ENCODE measurements at places on chromosomes 2 and 18.

- no peak for DNase-seq
Measured at GRCh38 chr18:57819119-57819518, 16.0 kb upstream of the ATP8B1 start.

DNA sequence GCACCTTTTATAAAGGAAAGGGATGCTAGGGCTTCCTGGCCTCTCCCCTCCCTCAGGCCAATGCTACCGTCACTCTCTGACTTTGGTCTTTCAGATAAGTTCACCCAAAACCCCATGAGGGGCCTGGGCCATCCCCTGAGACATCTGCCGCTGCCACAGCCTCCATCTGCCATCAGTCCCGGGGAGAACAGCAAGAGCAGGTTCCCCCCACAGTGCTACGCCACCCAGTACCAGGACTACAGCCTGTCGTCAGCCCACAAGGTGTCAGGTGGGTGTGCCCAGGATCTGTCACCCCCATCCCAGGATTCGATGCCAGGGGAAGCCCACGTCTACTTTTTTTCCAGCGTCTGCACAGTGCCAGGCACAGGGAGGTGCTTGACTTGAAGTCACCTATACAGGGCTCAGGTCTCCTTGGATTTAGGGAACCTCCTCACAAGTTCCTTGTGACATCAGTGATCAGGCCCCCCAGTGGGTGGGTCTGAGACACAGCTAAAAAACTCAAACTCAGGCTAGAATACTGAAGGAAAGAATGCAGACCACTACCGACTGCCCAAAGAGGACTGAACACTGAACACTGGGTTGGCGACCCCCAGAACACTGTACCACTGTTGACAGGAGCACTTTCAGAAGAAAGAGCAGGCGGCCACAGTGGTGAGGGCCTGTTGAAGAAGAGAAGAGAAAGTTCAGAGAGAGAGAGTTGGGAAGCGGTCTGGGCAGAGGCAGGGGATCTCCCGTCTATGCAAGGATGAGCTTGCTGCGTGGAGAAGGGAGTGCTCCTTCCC is 85.3 kb downstream of the EPAS1 start:
- no peak for DNase-seq

DNA sequence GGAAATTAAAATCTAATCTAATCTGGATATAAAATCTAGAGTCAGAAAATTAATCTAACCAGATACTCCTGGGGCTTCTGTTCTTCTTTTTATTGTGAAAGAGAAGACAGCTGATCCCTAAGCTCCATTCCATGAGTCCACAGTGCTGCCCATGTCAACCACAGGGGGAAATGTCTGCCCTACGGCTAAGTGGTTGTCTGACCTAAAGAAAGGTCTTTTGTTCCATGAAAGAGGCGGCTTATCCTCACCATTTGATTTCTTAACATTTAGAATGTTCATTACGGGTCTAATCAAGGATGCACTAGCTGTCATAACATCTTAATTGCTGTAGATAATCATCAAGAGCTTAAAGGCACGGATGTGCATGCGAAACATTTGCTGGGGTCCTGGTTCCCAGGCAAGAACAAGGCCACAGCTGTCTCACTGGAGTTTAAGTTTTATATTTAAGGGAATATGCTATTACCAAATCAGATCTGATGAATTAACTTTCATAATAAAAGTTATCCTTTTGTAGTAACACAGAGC is 162.6 kb downstream of the PAX3 start:
- DNase-seq: no peak

GRCh38 chr2:3857576-3857975 is 154.2 kb downstream of the DCDC2C start:
- DNase-seq: no peak

GRCh38 chr2:189265696-189266320 is 86.2 kb upstream of the COL5A2 start:
- no peak for DNase-seq
